GM04504 (cell line): ENCODE measurements at places on chromosomes 3 and 15.
A peak's percentile ranks its signal among the peaks of the same experiment; 100 is the strongest.

- DNase-seq = no peak
These were observed 7.6 kb downstream of the SHF start for GRCh38 chr15:45180201-45180600.

- DNase-seq = no peak
These were observed 33.2 kb downstream of the FOXL2 start for GRCh38 chr3:138913766-138914165.

- DNase-seq = no peak
These were observed 103.0 kb upstream of the ARHGEF26 start for GRCh38 chr3:154018100-154018696.

GRCh38 chr3:124557433-124558232 lies 172.6 kb upstream of the UMPS start:
- DNase-seq = peak; percentile 4

DNA sequence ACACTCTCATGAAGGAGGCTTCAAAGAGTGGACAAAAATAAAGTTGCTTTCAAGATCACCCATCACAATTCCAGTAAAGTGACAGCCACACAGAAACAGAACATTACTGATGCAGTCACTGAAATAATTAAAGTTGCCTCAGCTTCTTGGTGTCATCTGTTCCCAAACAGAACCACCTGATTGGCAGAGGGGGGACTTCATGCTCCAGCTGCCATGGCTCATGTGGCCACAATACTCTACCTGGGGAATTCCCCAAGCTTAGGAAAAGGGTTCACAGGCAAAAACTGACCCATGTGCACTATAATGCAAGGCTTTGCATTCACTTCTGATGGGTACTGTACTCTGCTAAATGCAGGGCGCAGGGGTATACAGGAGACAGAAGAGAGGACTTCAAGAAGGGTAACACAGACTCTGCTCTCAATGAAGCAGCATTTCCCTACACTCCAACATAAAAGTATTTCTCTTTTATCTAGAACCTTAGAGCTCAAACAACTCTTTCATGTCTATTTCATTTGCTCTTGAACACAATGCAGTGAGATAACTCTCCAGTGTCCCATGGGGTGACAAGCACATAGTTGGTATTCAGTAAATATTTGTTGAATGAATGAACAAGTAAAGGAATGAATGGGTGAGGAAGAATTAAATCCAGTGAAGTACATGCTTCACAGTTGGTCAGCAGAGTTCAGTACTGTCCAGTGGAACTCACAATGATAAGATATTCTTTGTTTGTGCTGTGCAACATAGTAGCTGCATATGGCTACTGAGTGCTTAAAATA lies 8.6 kb upstream of the CTNNB1 start:
- DNase-seq = no peak

DNA sequence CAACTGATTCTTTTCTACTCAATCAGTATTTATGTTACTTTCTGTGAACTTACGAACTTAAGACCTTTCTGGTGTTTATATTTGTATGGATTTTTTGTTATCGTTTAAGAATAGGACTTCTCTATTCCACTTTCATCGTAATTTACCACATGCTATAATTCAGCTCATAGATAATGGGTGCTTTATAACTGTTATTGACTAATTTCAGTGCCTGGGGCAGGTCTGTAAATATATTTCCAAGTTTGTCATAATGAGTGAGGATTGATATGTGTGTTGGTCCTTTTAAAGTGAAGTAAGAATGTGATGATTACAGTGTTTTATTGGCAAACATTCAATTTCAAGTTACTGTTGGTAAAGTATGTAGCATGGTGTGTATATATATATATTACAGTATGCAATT lies 1.8 kb upstream of the NAALADL2 start:
- DNase-seq = no peak

DNA sequence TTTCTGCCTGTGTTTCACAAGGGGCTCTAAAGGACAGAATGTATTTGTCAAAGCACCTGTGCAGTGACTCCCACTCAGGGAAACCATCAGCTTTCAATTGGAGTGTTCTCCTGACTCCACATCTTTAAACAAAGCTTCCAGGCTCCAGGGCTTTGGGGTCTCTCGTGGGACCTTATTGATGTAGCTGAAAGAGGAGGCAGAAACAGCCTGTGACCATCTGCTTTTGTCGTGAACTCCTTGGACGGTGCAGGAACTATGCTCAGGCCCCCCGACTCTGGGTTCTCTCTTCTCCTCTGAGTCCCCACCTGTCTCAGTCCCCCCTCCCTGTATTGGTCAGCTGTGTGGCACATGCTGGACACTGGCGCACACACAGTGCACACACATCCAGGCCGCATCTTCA lies 486.8 kb downstream of the GABRG3 start:
- no peak for DNase-seq

DNA sequence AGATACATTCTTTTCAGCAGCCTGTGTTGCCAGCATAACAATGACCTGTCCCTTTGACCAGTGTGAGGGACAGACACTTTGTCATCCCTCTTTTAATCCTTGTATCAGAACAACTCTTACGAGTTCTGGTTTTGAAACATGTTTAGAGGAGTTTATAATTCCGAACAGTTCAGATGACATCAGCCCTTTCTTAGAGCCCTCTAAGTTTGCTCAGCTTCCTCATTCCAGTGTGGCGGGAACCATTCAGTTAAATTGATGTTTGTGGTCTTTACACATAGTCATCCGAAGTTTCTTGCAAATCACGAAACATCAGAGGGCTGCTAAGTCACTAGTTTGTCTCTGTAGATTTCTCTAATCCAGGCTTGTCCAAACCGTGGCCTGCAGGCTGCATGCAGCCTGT lies 102.5 kb downstream of the AKAP13 start:
- DNase-seq = peak; percentile 71

- DNase-seq = peak; percentile 42
These were observed 48.8 kb downstream of the ABHD2 start for GRCh38 chr15:89136818-89137772.

DNA sequence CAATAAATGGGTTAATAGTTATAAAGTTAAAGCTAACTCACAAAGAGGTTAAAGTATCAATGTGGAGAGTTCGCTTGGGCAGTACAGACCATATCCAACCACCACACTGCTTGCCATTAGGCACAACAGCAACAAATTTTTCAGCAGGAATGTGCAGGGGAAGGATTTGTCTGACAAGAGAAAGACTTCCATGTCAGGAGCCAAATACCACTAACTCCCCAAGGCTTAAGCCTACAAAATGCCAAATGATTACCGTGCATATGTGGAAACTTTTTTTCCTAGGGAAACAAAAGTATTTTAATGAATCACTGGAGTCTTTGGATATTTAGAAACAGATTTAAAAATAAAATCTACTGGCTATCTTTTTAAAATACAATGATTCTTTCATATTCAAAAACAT lies 8.1 kb downstream of the VGLL3 start:
- peak; percentile 69 for DNase-seq

DNA sequence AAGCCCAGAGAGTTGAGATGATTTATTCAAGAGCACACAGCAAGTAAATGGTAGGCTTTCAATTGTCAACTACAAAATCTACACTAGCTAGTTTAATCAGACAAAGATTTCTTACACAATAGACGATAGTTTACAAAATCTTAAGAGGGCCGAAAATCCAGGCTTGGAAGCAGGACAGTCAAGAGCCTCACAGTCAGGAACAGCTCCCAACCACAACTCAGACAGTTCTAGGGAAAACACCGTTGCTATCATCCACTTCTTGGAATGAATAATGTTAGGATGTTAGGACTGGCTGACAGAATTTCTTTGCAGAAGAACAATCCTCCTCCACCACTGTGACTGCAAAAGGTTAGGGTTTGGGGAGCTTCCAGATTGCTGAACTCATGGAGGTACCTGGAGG lies 290.8 kb upstream of the ZPLD1 start:
- no peak for DNase-seq

GRCh38 chr3:196055683-196056270 lies 26.1 kb downstream of the TFRC start:
- no peak for DNase-seq

DNA sequence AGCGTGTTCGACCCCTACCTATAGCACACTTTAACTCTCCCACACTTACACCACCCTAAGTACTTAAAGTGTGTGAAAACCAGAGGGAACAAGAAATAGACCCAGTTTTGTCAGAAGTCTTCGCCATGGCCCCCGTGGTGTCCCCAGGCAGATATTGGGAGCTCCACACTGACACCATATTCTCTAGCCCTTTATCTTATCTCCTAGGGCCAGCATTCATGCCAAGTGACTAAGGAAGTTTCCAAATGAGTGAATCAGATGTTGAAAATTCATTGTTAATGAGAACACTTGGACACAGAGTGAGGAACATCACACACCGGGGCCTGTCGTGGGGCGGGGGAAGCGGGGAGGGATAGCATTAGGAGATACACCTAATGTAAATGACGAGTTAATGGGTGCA lies 31.8 kb downstream of the P3H2 start:
- no peak for DNase-seq

DNA sequence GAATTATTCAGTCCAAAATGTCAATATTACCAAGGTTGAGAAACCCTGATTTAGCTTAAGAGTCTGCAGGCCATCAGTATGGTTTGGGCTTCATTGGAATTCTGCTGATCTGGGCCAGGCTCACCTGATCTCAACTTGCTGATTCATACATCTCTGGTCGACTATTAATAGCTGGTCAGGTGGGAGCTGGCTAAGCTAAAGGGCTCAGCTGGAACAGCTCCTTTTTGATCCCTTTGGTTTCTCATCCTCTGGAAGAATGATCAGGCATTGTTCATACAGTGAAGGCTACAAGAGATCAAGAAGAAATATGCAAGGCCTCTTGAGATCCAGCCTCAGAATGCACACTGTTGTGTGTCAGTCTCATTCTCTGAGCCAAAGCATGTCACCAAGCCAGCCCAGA lies 123.3 kb upstream of the MME start:
- DNase-seq = no peak

DNA sequence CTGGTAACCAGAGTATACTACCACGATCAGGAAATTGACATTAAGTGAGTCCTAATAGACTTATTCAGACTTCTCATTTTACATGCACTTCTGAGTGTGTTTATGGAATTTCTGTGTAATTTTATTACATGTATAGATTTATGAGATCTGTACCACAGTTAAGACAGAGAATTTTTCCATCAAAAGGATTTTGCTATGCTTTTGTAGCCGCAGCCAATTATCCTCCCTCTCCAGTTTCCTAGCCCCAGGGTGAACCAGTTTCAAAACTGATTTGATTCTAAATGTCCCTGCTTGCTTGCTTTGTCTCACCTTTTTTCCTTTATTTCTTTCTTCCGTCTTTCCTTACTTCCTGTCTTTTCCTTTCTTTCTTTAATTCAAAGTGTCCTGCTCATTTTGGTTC lies 661.2 kb upstream of the BCHE start:
- no peak for DNase-seq

DNA sequence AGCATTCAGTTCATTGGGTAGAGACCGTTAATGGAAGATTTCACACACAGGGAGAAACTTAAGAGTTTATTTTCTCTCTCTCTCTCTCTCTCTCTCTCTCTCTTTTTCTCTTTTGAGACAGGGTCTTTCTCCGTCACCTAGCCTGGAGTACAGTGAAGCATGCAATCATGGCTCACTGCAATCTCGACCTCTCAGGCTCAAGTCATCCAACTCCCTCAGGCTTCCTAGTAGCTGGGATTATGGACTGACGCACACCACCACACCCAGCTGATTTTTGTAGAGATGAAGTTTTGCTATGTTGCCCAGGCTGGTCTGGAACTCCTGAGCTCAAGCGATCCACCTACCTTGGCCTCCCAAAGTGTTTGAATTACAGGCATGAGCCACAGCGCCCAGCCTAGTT lies 1.6 kb downstream of the WDR72 start:
- DNase-seq = no peak

DNA sequence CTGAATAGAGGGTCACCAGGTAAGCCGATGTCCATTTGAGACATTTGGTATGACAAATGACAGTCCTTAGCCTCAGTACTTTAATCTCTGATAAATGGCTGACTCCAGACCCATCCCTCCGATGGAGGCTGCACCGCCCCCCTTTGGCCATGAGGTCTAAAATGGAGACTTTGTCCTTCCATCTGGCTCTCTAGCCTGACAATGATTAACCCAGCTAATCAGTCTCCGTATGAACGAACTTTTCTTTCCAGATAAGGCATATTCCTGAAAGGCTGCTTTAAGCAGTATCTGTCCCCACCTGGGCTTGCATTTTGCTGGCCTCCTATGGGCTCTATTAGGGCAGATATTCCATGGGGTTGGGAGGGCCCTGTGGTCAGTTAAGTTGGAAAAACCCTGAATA lies 10.8 kb upstream of the MYZAP start:
- DNase-seq = no peak

DNA sequence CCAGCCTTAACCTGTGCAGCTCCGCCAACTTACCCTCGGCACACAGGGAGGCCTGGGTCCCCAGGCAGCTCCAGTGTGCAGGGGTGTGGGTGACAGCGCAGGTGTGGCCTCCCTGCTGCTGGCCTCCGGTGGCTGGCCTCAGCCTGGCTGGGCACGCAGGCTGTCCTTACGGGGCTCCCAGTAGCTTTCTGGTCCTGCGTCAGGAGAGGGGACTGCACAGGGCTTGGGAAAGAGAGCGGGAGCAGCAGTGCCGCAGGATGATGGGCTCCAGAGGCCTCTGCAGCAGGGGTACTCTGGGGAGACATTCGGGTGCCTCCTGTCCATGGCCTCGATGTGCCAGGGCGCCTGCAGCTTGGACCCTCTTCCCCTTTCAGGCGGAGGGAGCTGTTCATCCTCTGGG lies 9.4 kb downstream of the APBA2 start:
- DNase-seq = no peak

DNA sequence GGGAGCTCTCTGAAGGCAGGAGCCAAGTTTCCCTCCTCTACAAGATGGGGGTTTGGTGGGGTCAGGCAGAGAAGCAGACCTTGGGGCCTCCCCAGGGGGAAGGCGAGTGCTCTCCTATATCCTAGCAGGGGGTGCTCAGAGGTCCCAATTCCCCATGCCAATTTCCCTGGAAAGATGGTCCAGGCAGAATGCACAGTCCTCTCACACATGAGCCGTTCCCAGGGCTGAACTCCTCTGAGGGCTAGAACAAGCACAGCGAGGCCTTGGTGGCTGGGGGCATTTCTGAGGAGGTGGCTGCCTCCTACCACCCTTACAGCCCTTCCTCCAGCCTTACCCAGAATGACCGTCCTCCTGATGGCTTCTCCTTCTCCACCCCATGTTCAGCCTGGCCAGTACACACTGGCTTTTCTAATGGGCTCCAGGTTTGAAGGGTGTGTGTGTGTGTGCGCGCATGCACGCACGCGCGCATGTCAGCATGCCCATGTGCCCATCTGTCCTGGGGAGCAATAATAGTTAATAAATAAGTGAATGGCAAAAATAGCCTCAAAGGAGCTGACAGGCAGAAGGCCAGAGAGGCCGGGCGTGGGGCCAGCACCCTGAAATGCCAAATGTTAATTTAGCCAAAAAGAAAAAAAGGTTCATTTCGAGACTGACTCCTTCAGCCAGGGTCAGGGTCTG lies 24.4 kb downstream of the ADCY5 start:
- DNase-seq = no peak
